ENCODE measurements at places on chromosomes 7 and 10.

GRCh38 chr10:58776568-58777318, 264.1 kb downstream of the BICC1 start:
- DNase-seq = no peak

DNA sequence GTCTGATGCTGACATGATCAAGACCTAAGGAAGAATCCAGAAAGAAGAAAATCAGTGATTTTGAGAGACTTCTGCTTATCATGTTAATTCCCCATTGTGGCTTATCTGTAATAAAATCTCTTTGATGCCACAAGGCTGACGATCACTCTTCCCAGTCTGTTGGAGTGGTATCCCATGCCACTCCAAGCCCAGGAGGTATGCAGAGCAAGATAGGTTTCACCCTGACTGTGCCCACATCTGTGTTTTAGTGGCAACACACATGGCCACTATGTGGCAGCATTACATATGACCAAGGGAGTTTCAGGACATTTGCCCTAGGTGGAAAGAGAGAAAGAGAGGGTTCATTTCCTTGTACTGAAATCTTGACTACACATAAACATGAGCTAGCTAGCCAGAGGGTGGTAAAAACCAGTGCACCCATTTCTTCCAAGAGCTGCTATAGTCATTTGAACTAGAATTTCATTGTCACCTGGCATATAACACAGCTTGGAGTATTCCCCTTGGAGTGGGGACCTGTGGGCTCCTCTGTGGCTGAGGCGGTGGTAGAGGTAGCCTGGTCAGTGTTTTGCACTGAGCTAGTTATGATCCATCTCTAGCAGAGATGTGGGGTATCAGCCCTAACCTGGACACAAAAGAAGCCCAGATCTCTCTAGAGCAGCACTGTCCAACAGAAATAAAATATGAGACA, 20.8 kb downstream of the LAMB4 start:
- peak; percentile 28 for DNase-seq

- DNase-seq = no peak
Measured at GRCh38 chr10:62000037-62000603, 98.6 kb downstream of the ARID5B start.

- no peak for DNase-seq
Measured at GRCh38 chr10:70578371-70578947, 24.1 kb downstream of the PRF1 start.

DNA sequence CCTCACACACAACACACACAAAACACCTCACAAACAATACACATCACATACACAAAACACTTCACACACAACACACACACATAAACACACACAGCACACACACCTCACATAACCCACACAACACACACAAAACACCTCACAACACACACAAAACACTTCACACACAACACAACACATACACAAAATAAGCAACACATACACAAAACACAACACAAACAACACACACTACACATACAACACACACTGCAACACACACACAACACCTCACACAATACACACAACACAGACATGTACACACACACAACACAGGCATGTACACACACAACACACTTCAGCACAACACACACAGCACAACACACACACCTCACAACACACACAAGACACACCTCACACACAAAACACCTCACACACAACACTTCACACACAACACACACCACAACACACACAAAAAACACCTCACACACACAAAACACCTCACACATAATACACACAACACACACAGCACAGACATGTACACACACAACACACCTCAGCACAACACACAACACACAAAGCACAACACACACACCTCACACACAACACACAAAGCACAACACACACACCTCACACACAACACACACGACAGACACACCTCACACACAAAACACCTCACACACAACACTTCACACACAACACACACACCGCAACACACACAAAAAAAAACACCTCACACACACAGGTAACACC, 107.5 kb downstream of the TNS3 start:
- no peak for DNase-seq

All from SK-N-DZ (cell line).